ENCODE measurements at places on chromosomes 6 and 20.

DNA sequence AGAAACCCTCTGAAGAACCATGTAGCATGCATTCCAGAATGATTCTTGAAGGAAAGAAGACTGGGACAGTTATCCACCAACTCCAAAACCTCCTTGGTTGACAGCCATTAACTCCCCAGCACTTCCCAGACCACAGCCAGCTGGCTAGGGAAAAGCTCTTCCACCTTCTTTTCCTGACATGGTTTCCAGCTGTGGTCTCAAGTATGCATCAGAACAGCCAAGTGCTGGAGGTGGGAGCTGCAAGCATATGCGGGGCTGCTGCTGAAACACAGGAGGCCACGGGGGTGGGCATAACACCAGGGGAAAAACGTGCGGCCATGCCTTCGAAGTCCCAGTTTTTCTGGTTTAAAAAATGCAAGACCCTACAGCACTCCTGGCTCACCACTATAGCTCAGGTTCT lies 108.0 kb upstream of the FAM184A start:
- no peak for DNase-seq

GRCh38 chr6:146355521-146356100 lies 188.0 kb upstream of the RAB32 start:
- no peak for DNase-seq

GRCh38 chr20:32192698-32193097 lies 14.8 kb downstream of the PLAGL2 start:
- no peak for DNase-seq

- DNase-seq: no peak
Measured at GRCh38 chr6:168100011-168100802, 21.2 kb upstream of the FRMD1 start.

DNA sequence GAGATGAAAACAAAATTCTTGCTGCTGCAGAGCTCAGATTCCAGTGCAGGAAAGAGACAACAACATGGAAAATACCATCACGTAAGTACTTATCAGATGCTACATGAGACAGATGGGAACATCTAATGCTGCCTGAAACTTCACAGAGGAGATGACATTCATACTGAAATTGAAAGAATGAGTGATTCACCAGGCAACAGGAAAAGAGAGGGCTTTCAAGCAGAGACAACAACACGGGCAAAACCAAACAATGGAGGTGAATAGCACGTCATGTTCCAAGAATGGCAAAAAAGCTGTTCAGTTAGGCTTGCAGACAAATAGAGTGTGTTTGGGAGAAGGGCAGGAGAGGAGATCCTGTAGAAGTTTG lies 39.3 kb downstream of the GTF2H5 start:
- no peak for DNase-seq

- DNase-seq: no peak
Measured at GRCh38 chr6:16671302-16672289, 89.7 kb downstream of the ATXN1 start.

DNA sequence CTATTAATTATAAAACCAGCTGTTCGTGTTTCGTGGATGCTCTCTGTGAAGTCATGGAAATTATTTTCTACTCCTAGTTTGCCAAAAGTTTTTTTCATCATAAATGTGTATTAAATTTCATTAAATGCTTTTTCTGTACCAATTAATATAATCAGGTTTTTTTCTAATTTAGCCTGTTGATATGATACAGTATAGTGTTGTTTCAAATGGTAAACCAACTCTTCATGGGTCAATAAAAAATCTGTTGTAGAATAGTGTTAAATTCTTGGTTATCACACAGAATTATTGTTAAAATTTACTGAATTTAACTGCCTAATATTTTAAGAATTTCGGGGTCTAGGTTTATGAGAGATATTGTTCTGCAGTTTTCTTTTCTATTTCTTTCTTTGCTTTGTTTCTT lies 505.9 kb upstream of the MANEA start:
- no peak for DNase-seq

- DNase-seq: no peak
Measured at GRCh38 chr6:130908188-130908587, 81.0 kb downstream of the SMLR1 start.
